T-helper 22 cell (primary cell): ENCODE measurements at places on chromosomes 5 and 9.

- DNase-seq: no peak
These were observed 8.7 kb downstream of the PHYKPL start for GRCh38 chr5:178223828-178224335.

DNA sequence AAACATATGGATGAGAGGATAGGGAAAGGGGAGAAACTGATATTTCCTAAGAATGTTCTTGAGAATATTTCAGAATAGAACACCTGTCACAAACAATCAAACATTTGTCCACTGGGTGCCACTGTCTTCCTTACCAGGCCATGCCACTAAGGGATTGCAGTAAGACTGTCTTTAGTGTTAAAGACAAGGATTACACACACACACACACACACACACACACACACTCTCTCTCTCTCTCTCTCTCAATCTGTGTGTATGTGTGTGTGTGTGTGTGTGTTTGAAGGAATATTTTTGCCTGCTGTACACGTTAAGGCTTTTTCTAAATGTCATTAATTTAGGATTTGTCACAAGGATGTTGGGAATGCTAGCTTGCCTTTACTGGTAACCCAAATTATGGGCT lies 54.4 kb downstream of the CCDC192 start:
- DNase-seq: no peak

DNA sequence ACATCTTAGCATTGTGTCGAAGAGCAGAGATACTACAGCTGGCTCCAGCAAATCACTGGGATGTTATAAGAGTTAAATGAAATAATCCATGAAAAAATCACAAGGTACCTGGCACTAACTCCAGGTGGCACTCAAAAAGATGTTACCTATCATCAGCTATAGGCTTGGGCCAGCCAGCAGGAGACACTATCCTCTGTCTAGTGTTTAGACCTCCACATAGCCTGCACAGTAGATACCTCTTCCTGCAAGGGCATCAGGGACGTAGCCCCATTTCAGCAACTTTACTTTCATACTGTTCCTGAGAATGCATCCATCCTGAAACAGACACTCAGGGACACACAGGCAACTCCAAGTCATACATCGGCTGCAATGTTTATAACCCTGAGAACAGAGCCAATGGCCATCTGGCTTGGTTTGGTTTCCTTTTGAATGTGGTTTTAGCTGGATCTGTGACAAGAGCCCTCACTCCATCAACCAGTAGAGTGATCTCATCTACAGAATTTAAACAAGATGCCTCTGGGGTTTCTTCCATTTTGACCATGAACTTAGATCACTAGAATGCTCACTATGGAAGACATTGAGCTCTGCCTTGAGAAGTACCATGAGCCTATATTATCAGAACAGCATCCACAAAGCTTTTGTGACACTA lies 69.9 kb downstream of the TLE1 start:
- DNase-seq: no peak

GRCh38 chr9:130053109-130053503 lies 600 bp upstream of the GPR107 start:
- no peak for DNase-seq

DNA sequence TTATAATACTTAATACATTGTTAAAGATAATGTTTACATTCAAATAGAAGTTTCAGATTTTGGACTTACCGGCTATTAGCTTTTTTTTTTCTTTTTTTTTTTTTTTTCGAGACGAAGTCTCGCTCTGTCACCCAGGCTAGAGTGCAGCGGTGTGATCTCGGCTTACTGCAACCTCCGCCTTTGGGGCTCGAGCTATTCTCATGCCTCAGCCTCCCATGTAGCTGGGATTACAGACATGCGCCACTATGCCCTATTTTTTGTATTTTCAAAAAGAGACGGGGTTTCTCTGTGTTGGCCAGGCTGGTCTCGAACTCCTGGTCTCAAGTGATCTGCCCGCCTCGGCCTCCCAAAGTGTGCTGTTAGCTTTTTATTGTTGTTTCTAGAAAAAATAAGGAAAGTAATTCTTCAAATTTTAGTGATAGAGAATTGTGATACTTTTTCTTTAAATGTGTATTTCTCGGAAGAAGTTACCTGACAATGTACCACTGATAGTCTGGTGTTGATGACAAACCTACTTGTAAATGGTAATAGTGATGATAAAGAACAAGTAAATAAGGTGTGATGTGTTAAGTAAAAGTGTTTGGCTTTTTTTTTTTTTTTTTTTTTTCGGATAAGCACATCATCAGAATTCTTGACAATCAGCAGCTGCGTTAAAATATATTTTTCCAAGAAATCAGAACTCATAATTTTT lies 2.7 kb downstream of the CDC42SE2 start:
- no peak for DNase-seq

- DNase-seq: no peak
These were observed 141.5 kb downstream of the ADAMTS19 start for GRCh38 chr5:129601576-129601975.

DNA sequence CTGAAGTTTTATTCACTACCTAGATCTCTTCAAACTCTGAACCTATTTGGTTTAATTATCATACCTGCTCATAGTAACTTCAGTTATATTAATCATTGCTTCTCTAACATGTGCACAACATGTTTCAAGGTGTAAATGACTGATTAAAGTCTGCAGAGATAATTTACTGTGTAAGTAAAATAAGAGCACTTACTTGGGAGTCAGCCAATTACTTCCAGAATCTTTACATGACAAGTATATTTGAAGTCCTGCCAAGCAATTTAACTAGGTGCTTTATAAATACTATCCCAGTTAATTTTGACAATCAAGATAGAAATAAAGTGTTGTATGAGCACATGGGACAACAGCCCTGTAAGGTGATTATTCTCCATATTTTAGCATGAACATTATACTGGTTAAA lies 109.9 kb downstream of the RFX3 start:
- DNase-seq: no peak

DNA sequence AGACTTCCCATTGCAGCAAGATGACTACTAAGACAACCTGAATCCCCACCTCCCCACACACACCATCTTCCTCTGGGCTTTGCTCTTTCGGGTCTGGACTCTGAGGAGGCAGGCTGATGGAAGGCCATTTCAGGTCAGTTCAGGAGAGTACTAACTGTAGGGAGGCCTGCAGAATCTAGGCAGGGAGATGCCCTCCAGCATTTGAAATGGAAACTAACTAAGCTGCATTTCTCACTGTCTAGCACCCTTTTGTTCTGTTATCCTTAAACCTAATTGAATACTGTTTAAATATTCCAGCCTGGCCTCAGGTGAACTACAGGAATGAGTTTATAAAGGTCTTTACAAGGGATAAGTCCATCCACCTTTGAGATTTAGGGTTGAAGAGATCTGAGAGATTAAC lies 4.9 kb upstream of the TBCA start:
- DNase-seq: no peak

- no peak for DNase-seq
These were observed 200.2 kb downstream of the SPATA31D1 start for GRCh38 chr9:82188817-82189216.

- no peak for DNase-seq
These were observed 164.7 kb downstream of the TMEM167A start for GRCh38 chr5:82912462-82912861.

GRCh38 chr5:147179562-147180147 lies 55.2 kb upstream of the STK32A start:
- no peak for DNase-seq

GRCh38 chr5:84343171-84343570 lies 41.5 kb downstream of the EDIL3 start:
- DNase-seq: no peak

- no peak for DNase-seq
These were observed 116.0 kb downstream of the UNC13B start for GRCh38 chr9:35277628-35278359.

- no peak for DNase-seq
These were observed 169.2 kb upstream of the MVB12B start for GRCh38 chr9:126157423-126157822.

DNA sequence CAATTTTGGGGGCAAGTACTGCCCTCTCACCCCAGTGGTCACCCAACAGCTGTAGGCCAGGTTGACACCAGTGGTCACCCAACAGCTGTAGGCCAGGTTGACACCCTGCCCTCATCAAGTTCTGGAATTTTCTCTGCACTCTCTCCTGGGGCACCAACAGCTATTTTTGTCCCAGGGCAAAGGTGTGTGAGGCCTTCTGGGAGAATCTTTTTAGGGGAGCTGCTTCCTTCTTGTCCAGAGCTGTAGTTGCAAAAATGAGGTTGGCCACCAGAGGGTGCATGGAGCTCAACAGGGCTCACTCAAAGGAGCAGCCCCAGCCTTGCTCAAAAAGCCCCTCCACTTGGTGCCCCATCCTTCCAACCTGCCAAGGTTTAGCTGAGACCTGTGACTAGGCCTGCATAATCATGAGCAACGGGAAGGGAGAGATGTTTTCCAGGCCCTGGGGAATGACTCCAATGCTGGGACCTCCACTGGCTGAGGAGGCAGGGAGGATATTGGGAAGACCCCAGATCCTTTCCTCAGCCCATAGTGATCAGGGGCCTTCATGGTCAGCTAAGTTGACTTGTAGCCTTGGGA lies 10.6 kb upstream of the P4HA2 start:
- DNase-seq: no peak

GRCh38 chr5:109836280-109836679 lies 146.6 kb downstream of the MAN2A1 start:
- DNase-seq: no peak

GRCh38 chr9:132546148-132547051 lies 36.0 kb upstream of the BARHL1 start:
- no peak for DNase-seq

DNA sequence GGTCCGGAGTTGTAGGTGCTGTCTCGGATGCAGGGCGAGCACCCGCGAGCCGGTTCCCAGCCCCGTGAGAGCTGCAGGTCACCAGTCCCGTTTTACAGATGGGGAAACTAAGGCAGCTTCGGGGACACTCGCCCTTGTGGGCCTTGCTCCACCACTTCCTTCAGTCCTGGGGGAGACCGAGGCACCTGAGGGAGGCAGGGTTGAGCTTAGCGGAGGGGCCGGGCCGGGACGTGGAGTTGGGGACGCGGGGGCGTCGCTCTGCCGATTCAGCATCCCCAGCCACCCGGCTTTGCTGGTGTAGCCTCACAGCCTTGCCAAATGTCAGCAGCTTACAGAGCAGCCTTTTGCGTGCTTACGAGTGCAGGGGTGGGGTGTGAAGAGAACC lies 530 bp downstream of the BBLN start:
- DNase-seq: no peak

DNA sequence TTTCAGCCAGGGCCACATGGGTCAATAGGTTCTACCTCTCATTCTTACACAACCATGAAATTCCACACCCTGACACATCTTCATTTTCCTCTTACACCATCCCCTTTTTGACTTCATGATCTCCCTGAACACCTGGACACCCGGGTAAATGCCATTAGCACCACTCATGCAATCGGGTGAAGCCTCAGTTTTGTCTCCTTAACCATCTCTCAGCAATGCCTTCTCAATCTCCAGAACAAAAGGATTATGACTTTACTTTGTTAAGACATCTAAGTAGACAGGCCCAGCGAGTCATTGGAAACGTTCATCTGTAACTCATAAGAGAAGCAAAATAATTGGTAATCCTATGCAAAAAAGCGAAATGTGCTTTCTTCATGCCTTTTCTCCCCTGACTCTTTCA lies 49.9 kb downstream of the ADAMTS12 start:
- DNase-seq: no peak

DNA sequence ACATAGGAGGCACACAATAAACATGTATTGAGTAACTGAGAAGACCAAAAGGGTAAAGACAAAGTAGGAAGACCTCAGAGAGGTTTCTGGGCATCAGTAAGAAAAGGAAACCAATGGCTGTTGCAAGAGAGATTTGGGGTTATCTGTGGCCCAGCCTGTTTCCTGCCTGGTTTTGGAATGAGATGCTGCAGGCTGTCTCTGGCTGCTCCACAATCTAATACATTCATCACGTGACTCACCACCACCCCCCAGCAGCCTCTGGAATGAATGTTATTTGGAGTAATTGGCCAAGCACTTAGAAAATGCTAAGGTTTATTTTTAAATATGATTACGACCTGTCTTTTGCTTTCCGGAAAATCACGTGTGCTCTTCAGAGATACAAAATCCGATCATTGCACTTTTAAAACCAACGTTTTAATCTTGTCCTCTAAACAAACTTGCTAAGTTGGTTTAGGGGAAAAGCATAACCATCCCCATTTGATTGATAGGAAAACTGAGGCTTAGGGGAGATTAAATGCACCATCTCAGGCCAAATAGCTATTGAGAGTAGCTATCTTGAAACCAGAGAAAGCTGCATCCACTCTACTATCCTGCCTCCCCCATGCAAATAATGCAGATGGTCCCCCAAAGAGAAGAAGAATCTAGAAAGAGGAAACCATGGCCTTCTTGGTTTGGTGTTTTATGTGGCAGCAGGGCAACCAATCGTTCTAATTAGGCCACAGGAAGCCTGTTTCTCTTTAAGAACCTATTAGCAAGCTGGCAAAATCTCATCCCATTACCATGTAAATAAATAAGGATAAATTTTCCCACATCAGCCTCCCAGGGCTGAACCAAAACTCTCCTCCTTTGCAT lies 151.8 kb upstream of the ADRA1B start:
- DNase-seq: no peak

DNA sequence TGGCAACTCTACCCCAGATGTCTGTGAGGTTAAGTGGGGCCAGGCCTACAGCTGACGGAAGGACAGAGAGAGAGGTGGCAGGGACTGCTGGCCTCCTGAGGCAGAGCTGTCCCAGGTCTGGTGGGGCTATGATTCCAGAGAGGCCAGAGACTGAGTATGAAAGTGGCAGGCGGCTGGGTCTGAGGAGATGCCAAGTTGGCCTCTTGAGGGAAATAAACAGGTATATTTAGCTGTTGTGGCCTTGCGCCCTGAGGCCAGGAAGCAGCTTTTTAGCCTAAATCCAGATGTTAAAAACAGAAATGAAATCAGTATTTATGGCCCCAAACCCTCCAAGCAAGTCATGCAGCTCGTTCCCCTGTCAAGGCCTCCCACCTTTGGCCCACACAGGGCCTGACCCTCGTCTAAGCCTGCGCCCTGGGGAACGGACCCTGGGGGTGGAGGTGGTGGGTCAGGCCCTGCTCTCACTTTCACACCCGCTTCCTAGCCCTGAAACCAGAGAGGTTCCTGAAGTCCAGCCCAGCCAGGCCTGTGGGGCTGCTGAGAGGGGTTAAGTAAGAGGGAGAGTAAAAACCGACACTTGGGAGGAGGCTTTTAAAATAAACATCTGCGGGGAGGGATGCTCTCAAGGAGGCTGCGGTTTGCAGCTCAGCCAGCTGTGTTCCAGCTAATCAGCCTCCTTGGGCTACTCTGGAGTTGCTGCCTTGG lies 18.7 kb downstream of the PCDHGC5 start:
- DNase-seq: no peak

- no peak for DNase-seq
These were observed 19.3 kb upstream of the GZMK start for GRCh38 chr5:55004729-55005128.

- DNase-seq: no peak
These were observed 259.4 kb downstream of the CDH18 start for GRCh38 chr5:19728571-19728970.

- DNase-seq: no peak
These were observed 4.6 kb downstream of the SMARCA2 start for GRCh38 chr9:2019723-2020122.

DNA sequence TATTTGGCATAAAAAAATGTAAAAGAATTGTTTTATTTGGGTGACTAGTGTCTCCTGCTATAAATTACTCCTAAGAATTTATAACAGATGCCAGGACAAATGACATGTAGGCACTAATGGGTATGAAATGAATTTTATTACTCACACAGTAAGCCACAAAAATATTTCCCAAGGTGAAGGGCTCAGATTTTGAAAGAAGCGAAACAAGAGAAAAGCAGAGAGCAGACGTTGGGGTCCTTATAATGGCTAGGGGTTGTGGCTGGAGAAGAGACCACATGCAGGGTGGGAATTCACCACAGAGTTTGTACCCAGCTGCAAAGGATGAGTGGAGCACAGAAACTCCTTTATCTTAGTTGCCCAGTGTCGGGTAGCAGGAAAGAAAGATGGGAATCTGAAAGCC lies 45.0 kb upstream of the PRR16 start:
- DNase-seq: no peak
